ENCODE measurements at places on chromosomes 7 and 10.

GRCh38 chr10:71383972-71384687 is 12.6 kb upstream of the CDH23 start:
- DNase-seq: no peak

DNA sequence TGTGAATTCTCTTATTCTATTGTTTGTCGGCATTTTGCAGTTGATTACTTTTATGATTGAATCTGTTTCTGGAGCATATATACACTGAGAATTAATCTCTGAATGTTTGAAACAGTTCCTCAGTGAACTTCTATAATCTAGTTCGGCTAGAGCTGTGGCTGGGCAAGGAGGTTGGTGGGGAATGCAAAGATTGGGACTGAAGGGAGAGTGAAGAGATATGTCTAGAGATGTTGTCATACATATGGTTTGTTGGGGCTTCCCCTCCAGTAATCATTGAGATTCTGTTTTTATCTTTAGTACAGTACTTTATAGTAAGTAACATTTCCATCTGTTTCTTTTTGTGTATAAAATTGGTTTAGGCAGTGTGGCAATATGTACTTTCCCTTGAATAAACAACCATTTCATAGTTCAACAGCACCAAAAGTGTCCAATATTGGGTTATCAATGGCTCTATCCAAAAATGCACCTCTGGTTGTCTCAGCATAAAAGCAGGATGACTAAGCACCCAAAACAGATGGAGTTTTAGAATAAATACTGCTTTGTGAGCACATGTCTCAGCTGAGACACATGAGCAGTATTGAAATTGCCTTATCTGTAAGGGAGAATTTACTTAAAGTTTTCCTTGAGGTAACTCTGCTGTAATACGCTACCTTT is 36.7 kb downstream of the WAC start:
- DNase-seq: no peak

DNA sequence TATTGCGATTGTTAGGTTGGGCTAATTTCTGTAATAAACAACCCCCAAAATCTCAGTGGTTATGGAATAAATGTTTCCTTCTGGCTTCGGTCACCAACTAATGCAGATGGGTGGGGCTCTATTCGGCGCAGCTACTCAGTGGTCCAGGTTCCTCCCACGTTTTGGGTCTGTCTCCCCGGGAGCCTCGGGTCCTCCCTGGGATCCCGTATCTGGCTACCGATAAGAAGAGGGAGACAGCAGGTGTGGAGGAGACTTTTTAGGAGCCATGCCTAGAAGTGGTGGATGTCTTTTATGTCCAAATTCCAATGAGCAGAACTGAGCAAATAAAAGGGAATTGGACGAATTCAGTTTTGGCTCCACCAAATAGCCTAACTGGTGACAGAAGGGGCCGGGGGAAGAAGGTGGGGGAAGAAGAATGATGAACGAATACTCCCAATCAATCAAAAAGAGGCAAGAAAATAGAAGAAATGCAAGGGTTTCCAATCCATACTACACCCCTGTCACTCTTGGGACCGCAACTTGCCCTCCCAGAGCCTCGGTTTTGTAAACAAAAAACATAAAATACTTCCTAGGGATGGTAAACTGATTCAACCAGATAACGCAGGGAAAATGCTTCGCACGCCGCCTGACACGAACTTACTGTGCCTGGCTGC is 498 bp upstream of the C10orf53 start:
- DNase-seq: no peak

DNA sequence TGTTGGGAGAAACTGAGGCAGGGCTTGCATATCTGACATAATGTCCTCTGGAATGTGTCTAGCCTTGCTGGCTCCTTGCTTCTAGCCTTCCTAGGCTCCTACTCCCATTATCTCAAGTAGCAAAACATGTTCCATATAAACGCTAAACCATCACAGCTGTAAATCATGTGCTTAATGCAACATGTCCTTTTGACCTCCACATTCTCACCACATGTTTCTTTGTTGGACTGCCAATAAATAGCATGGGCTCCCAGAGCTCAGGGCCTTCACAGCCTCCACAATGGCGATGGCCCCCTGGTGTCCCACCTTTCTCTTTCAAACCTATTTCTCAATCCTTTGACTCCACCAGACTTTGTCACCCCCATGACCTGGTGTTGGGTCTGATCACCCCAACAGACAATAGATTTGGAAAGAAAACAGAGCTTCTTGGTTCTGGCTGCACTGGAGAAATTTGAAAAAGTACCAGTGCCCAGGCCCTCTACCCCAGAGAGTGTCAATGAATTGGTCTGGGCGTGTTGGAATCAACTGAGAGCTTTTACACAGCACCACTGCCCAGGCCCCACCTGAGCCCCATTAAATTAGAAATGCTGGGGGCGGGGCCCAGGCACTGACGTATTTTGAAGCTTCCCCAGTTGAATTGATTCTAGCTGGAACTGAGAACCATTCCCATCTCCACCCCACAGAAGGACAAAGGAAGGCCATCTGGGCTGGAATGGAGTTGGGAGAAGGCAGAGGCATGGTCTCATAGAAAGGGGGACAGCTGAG is 41.3 kb upstream of the GGCT start:
- no peak for DNase-seq

DNA sequence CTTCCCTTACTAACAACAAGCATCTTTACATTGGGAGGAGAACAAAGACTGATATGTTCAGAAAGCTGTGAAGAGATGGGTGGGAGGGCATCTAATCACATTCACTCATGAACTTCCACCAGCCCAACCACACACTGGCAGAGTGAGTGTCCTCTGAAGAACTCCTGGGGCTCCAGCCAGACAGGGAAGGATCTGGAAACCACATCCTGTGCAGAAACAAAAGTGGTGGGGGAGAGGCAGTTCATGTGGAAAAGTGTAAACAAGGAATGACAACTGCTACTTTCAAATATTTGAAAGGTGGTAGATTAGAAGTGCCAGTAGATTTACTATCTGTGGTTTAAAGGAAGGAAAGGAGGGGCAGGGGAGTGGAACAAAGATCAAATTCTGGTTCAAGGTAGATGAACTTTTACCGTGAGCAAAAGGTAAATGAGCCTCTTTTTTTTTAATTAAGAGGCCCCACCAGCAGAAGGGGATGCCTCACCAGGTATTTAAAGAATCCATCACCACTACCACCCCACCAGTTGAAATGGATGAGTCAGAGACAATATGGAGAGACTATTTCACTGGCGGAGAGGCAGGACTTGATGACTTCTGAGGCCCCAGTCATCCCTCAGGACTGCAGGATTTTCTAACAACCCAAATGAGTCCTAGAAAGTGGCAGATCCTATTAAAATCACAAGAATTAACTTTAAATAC is 34.5 kb downstream of the GOT1 start:
- DNase-seq: no peak

- DNase-seq: no peak
These were observed 8.1 kb downstream of the SKIDA1 start for GRCh38 chr10:21517134-21518031.

DNA sequence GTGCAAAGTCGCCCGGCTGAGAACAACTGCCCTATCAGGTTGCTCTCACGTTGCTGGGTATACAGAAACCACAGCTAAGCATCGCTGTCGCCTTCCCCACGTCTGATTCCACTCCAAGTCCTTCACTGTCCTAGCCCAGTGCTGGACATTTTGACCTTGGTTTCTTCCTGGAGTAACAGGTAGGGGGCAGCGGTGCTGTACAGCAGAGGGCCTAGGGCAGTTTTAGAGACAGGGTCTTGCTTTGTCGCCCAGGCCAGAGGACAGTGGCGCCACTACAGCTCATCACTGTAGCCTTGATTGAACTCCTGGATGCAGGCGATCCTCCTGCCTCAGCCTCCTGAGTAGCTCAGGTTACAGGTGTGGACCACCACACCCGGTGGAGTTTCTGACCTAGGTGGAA is 2.6 kb downstream of the CLDN15 start:
- no peak for DNase-seq

DNA sequence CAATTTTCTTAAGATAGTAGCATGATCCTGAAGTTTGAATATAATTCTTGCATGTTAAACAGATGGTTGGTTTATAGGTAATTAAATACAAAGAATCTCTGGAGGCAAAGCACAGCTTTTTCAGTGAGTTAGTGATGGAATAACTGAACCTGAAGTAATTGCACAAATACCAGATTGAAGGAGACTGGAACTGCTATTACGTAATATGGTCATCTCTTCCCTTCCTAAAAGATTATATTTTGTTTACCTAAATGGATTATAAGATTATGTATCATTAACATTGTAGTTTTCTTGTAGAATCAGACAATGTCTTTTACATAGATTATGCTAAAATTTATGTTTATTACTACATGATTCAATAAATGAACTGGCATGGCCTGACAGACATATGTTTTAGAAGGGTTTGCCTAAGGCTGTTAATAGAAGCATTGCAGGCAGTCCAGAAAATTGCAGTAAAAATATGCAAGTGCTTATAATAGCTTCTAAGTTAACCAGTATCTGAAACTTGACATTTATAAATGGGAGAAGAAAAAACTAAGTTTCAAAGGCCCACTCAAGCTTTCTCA is 35.8 kb upstream of the GPR37 start:
- DNase-seq: no peak

DNA sequence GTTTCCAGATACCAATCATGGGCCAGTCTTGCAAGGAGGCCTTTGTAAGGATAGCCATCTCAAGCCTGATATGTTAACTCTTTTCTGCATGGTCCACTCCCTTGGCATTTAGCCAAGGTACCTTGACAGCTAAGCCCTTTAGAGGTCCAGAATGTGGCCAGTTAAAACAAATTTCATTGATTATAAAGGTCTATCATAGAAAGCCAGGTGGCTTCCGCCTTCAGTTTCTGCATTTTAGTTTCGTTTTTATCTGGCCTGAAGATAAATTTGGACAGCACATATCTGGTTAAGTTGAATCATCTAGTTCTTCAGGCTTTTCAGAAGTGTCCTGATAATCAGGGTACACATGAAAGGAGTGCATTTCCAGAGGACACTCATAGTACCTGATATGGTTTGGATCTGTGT is 30.7 kb downstream of the ANKIB1 start:
- DNase-seq: no peak

GRCh38 chr10:75703191-75703854 is 271.9 kb downstream of the LRMDA start:
- DNase-seq: no peak

DNA sequence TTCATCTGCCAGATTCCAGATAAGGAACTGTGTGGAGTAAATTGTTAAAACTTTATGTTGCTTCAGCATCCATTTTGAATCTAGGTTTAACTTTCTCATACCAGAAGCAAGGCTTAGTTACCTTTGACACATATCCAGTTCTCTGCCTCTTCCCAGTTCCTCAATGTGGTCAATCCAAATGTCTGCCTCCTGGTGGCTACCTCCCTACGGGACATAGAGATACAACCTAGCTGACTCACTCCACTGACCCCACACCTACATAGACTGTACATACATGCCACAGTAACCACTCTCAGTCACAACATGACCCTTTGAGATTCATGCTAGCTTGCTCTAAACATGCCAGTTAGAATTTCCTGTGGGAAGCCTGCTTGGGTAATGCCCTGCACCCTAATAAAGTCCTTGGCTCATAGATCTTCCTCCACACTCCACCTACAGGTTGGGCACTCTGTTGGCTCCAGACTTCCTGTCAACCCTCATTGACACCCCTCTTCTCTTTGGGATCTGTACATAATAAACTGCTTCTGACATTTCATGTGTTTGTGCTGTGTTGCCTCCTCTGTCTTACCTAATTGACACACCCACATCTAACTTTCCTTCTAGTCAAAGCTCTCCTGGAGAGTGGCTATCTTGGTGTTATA is 278.1 kb downstream of the HTR7 start:
- no peak for DNase-seq

DNA sequence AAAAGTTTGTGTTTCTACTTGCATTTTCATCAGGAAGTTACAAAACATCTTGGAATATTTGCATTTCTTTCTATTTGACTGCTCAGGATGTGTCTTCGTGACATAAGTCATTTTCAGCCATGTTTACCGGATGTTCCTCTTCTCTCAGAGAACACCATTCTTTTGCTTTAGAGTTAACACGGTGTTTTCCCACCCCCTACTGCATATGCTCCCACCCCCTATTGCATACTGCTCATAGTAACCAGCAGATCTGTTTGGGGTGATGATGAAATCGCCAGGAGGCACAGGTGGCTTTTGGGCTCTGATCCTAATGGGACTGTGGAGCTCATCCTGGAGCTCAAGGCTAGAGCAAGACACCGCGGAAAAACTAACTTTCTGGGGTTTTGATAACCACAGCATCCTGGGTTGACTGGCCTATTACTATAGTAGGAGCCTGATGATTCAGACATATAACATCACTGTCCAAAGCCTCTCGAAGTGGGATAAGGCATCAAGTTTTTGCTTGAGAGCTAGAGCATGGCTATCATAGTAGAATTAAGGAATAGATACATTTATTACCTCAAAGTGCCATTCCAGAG is 65.1 kb upstream of the BET1 start:
- DNase-seq: no peak
